Stimulated activated CD8-positive, alpha-beta memory T cell treated with anti-CD3 and anti-CD28 coated beads, Interleukin-4, amount 100 ng/mL, for 4 hours (primary cell): ENCODE measurements at places on chromosomes 16 and 17.

GRCh38 chr16:89114159-89114981 is 20.7 kb downstream of the ACSF3 start:
- no peak for DNase-seq

- no peak for DNase-seq
Measured at GRCh38 chr17:50799582-50799981, 32.3 kb upstream of the ANKRD40CL start.

GRCh38 chr16:13077816-13078215 is 176.4 kb downstream of the SHISA9 start:
- DNase-seq, result no peak

DNA sequence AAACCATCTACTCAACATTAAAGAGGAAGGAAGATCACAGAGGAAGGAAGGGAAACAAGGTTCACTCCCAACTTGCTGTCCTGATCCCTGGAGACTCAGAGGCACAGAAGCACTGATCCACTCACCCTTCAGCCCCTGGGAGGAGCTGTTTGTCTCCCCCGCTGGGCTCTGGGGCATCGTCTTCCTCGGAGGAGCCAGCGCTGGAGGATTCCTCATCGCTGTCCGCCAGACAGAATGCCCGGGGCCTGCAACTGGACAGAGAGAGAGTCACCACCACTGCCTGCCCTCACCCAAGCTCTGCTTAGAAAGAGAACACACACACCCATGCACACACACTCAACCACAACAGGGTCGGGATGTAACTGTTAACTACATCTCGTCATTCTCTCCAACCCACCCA is 24.8 kb upstream of the ERN1 start:
- no peak for DNase-seq

DNA sequence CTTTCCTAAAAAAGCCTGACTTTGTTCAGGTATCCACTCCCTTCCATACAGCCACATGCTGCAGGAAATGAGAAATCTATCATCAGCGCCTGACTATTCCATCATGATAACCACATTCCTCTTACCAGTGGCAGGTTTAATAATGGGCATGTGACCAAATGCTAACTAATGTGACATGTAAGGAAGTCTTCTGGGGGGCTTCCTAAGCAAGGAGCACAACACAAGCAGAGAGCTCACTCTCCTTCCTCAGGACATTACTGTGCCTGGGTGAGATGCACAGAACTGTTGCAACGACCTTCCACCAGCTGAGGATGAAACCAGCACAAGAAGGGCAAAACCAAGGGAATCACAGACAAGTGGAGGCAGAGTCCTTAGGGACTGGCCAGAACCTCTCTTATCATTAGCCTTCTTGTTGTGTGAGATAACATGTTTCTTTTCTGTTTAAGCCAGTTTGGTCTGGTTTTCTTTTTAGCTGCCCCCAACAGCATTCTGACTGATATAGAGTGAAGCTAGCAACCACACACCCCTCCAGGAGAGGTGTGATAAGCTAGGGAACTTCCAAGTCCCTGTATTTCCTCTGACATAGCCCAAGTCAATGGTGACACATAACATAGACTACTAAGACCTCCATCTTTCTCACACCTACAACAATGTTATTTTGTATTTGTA is 16.9 kb downstream of the MYO1D start:
- no peak for DNase-seq

DNA sequence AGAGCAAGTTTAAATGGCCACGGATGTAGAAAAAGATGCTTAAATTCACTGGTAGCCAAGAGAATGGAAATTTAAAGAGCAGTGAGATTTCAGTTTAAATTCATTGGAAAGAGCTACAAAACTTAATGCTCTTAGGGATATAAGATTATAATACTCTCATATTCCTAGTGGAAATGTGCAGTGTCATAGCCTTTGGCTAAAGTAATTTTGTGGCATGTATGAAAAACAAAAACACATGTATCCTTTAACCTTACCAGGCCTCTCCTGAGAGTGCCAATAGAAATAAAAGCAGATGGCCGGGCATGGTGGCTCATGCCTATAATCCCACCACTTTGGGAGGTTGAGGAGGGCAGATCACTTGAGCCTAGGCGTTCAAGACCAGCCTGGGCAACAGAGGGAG is 289.2 kb downstream of the PHKB start:
- DNase-seq, result no peak

DNA sequence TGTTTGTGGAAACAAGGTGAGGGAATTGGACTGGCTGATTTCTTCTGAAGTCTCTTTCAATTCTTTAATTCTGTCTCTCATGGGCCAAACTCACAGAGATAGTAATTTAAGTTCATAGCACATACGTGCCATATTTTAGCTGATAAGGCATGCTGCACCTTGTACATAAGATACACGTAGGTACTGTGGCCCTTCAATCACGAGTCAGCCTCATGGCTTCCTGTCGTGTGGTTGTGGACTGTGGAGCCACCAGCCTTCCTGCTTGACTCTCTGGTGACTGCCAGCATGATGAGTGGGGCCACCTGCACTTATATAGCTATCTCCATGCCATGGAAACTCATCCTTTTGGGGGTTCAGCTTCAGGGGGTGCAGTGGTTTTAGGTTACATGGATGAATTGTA is 25.1 kb downstream of the KSR1 start:
- DNase-seq, result peak; percentile 21

DNA sequence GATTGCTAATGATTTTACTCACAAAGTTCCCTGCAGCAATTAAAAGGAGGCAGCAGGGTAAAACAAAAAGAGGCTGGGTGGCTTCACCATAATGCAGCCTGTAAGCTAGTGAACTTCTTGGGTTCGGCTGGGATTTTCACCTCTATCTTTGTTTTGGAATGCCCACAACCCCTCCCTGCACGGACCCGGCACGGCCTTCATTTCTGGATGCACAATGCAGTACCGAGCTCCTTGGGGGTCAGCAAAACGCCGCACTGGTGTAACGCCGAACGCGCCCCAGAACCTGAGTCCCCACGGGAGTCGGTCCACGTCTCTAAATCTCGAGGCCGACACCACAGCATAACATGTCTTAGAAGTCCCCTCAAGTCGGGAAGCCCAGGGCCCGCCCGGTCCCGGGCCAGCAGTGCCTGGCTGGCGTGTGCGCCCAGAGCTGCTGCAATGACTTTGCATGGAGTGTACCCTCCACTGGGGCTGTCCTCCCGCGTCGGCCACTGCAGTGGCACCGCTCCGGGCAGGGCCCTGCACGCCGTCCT is 759 bp downstream of the UBE2O start:
- no peak for DNase-seq

- no peak for DNase-seq
Measured at GRCh38 chr17:10821054-10821453, 16.8 kb downstream of the PIRT start.

- DNase-seq, result no peak
Measured at GRCh38 chr16:17323171-17323570, 147.6 kb downstream of the XYLT1 start.

GRCh38 chr17:68197091-68197996 is 50.5 kb upstream of the AMZ2 start:
- DNase-seq, result no peak

DNA sequence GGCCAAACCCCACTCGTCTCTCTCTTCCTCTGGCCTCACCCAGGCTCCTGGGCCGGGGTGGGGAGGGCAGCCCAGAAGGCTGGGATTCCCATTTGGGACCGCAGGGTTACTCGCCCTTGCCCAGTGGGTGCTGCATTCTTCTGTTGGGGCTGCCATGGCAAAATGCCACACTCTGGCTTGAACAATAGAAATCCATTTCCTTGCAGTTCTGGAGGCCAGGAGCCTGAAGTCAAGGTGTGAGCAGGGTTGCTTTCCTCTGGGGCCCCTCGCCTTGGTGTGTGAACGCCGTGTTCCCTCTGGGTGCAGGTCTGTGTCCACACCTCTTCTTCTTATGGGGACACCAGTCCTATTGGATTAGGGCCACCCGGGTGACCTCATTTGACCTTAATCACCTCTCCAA is 105.8 kb upstream of the GSE1 start:
- no peak for DNase-seq

DNA sequence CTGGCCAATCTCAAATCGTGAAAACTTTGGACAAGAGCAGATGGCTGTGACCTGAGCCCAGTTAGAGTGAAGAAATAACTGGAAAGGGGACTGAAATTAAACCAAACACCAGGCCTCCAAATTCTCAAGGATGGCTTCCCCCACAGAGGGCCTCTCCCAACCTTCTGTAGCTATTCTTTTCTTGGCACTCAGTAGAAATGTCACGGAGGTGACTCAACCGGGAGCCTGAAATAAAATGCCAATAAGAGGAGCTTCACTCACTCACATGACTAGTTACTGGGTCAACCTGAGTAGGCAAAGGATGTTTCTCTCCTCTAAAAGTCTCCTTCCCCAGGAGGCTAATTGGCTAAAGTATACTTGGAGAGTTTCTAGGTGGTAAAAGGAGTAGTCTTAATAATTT is 230.7 kb downstream of the MAF start:
- no peak for DNase-seq

DNA sequence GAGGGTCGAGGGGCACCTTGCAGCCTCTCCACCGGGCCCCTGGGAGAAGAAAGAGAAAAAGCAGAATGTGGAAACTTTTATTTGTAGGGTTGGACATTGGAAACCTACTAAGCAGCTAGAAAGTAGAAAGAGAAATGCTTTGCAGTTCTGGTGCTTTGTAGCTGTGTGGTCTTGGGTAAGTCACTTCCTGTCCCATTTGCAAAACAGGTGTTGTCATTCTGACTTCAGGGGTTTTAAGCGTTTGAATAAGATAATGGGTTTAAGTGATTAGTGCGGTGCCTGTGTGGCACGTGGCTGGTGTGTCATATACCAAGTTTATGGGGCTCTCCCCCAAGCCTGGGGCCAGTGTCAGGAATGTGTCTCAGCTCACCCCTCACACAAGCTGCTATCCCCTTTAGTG is 1.6 kb downstream of the CA4 start:
- no peak for DNase-seq

DNA sequence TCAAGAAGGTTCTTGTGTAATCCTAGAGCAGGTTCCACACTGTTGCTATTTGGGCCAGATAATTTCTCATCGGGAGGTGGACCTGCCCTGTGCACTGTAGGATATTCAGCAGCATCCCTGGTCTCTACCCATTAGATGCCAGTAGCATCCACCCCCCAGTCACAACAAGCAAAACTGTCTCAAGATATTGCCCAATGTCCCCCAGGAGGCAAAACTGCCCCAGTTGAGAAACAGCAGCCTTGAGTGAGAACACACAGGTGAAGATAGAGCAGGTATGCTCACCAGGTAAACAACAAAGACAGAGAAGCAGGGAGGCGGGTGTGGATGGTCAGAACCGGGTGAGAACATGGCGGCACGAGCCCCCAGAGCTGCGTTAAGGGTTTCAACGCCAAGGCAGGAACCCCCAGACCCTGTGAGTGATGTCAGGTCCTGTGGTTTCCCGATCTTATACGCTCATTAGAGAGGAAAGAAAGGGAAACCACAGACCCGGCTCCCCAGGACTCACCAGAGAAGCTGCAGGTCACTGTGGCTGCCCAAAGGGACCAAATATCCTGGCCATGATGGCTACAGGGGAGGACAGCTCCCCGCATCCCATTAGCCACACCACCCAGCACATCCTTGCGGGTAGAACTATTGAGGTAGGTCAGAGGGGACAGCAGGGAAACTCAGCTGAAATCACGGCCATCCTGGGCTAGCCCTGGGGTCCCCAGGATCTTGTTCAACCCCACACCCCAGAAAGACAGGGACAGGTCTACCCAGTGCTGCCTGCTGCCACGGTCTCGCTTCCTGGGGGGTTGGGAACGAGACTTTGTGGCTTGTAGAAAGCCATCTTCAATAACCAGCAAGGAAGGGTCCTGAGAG is 21.2 kb downstream of the CDC42EP4 start:
- DNase-seq, result no peak

DNA sequence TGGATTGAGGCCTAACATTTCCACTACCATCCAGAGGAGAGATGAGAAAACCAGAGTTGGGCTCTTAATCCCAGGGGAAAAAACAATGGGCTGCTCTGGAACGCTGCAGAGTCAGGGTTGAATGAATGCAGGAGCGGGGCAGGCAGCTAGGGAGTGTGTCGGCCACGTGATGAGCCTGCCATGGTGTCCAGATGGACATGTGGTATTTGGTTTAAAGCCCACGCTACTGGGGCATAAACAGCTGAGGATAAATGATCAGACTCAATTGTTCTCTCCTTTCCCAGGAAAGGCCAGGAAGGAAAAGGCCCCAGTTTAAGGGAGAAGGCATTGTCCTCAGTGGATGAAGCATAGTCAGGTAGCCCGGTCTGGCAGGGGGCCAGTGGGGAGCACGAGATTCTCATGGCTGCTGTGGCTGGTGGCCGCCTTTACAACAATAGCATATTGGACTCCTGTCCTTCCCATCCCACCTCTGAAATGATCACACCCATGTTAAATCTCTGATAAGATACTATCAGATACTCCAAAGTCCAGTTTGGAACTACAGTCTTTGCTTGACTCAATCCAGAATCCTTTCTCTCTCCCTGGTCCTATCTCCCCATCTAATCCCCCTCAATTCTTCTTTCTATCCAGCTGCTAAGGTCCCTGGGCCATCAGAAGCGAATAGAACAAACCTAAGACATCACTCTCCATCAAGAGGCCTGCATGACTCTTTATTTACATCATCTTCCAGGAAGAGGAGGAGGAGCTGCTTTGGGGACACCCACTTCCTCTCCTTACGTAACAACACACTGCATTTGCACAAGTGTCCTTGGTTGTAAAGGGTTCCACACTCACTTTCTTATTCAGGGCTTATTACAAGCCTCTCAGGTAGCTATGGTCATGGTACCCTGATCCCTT is 20.4 kb downstream of the CA4 start:
- no peak for DNase-seq

- no peak for DNase-seq
Measured at GRCh38 chr16:12016291-12016947, 39.9 kb downstream of the SNX29 start.

DNA sequence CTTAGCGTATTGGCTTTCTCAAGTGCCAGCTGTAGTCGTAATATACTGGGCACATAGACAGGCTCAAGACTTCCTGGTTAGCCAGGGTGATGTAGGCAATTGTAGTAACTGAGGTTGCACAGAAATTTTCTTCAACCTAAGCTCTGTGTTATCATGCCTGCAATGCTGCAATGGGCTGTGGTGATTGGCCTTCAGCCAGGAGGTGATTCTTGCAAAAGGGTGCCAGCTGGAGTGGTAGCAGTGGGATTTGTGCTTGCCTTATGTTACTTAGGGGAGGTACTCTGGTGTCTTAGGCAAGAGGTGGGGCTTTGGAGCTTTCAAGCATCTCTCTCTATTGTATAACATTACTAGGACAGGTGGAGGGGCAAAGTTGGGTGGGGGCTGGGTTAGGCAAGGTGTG is 495.1 kb downstream of the CDH11 start:
- DNase-seq, result no peak

DNA sequence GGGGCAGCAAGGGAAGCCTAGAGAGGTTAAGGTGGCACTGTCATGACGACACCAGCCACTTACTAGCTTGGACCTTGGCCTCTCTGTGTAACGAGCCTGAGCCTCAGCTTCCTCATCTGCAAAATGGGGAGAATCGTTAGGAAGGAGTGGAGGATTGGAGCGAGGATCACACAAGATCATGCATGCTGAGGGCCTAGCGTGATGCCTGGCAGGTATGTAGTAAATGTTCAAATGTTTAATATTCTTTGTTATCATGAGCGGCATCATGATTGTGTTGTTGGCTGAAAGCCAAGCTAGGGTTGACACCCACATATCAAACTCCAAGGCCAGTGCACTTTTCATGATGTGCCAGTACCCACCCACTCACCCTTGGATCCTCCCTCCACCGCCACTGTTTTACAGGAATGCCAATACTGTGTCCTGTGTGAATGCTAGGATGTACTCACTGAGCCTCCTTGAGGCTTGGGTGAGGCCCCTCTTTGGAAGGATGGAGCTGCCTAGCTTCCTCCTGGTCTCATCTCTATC is 192.5 kb downstream of the MSI2 start:
- DNase-seq, result no peak
